Kidney epithelial cell (primary cell): ENCODE measurements at places on chromosomes 6 and 20. TPM values are rescaled to one million over a fixed set of nuclear protein-coding genes. Genes with fewer than 3 reads are reported as not detected.
A peak's percentile ranks its signal among the peaks of the same experiment; 100 is the strongest.

- DNase-seq: no peak
Observed at GRCh38 chr6:123016431-123017103, 20.5 kb downstream of the CLVS2 start.

DNAAF9 gene
- 11.8 and 12.6 TPM in 2 replicates for total RNA-seq

DNA sequence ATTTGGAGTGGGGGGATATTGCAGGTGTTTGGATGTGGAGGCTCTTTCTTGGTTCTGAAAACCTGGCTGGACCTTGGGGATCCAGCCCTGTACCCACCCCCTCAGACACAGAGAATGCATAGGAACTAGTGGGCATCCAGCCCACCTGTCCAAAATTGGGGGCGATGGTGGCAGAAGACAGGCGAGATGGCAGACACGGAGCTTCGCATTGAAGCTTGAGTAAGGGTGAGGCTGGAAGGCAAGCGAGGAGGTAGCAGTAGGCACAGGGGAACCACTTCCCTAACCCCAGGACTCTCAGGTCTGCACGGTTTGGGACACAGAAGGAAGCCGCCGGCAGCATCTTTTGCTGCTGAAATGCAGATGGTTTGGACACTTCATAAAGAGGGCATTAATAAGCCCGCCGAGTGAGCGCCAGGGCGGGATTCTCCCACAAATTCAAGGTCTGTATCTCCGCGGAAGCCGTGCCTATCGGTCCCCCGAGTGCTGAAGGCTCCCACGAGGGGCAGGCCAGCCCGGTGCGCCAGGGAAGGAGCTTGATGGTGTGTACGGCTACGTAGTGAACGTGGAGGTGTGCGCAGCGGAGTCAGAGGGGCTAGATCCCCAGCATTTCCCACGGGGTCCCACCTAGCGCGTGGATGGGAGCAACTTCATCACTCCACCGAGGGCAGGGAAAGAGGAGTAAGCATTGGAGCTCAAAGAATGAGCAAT is 1.6 kb upstream of the FOXA2 start:
- no peak for DNase-seq

SPO11 gene
- total RNA-seq: not detected in 2 replicates

GRCh38 chr20:62885896-62886708 is 24.5 kb upstream of the TCFL5 start:
- DNase-seq: no peak

DNA sequence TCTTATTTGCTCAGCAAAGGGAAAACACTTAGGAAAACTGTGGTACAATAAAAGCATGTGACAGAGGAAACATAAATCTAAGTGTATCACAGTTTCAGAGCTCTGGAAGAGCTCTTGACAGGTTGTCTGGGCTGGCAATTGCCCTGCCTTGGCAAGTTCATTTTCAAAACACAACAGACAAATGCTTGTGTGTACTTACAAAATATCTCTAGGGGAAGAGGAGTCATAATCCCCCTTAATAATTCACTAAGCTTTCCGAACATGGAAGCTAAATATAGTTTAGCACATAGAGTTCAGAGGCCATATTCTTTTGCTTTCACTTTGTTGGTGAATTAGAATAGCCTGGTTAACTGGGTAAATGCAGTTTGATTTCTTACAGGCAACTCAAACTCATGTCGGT is 211.6 kb upstream of the THEMIS start:
- DNase-seq: no peak

- DNase-seq: no peak
Observed at GRCh38 chr6:41426888-41427641, 91.7 kb downstream of the NCR2 start.

GRCh38 chr6:35713006-35713767 is 23.6 kb upstream of the ARMC12 start:
- no peak for DNase-seq

DNA sequence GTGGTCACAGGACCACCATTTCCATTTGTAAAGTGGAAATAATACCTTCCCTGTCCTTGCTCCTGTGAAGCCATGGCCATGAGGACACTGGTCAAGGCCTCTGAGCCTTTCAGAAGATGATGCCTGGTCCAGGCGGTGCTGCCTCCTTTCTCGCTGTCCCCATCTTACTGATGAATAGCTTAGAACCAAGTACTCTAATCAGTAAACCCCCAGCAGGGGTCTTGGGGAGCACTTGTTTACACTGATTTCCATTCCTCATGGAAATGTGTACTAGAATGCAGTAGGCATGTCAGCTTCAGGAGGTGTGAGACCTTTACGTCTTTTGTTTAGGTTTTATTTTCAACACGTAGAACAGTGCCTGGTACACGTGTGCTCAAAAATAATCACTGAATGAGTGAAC is 75.1 kb downstream of the DZANK1 start:
- DNase-seq: no peak

- DNase-seq: no peak
Observed at GRCh38 chr6:34213772-34214171, 22.9 kb upstream of the HMGA1 start.

- no peak for DNase-seq
Observed at GRCh38 chr6:125075741-125076481, 77.7 kb upstream of the TPD52L1 start.

DNA sequence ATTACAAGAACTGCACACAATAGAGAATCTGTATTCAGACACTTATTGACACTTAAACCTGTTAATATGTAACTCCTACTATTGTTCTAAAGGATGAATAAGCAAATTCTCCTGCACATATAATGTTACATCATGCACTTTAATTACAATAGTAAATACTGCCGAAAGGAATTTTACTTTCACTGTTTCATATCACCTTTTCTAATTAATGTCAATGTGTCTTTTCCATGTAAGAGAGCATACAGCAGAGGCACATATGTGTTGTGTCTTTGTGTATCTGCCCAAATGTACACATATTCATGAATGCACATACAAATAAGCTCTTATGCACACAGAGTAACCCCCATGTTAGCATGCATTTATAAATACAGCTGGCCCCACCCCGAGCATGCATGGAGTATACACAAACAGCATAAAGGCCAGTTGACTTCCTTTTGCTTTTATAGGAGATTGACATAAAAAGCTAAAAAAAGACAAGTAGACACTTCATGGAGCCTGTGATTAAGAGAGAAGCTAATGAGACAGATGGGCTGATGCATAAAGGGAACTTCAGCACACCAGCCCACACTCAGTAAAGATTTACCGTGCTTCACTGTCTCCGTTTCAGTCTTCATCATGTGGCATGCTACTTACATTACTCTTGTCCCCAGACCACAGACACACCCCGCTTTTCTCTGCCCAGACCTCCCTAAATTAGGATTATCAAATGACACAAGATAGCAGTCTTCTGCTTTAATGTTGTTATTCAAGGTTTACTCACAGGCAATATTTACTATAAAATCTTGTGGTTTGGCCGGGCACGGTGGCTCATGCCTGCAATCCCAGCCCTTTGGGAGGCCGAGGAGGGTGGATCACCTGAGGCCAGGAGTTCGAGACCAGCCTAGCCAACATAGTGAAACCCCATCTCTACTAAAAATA is 184.6 kb downstream of the ATXN1 start:
- DNase-seq: peak; percentile 38

GRCh38 chr6:129853996-129854711 is 7.0 kb downstream of the TMEM244 start:
- DNase-seq: peak; percentile 31

GRCh38 chr6:7904654-7905319 is 5.8 kb downstream of the TXNDC5 start:
- DNase-seq: no peak

DNA sequence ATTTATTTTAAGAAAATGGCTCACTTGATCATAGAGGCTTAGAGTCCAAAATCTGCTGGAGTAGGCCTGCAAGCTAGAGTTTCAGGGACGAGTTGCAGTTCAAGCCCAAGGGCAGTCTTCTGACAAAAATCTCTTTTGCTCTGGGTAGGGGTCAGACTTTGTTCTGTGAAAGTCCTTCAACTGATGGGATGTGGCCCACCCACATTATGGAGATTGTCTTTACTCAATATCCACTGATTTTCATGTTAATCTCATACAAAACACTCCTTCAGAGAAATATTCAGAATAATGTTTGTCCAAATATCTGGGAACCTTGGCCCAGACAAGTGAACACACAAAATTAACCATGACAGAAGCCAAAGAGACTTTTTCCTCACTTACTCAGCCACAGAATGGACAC is 98.6 kb upstream of the RSPO3 start:
- no peak for DNase-seq

- no peak for DNase-seq
Observed at GRCh38 chr6:101907356-101908217, 514.1 kb downstream of the GRIK2 start.

TRAPPC3L gene
- not detected in 2 replicates for total RNA-seq

TP53TG5 gene
- not detected in 2 replicates for total RNA-seq
